ENCODE measurements at places on chromosomes 1 and 21.

DNA sequence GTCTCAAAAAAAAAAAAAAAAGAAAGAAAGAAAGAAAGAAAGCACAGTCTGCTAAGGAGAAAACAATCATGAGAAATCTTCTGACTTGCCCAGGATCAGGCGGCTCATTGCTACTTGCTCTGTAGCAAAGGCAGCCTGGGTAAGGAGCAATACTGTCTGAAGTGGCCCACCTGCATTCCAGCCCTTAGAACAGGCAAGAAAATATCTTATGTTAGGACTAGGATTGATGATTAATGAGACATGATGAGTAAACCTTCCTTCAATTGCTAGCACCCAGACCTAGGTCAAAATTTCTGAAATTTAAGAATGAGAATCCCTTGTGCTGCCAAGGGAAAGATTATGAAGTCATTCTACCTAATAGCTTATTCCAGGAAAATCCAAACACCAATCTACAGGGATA lies 140.8 kb downstream of the DSCAM start:
- DNase-seq = no peak

DNA sequence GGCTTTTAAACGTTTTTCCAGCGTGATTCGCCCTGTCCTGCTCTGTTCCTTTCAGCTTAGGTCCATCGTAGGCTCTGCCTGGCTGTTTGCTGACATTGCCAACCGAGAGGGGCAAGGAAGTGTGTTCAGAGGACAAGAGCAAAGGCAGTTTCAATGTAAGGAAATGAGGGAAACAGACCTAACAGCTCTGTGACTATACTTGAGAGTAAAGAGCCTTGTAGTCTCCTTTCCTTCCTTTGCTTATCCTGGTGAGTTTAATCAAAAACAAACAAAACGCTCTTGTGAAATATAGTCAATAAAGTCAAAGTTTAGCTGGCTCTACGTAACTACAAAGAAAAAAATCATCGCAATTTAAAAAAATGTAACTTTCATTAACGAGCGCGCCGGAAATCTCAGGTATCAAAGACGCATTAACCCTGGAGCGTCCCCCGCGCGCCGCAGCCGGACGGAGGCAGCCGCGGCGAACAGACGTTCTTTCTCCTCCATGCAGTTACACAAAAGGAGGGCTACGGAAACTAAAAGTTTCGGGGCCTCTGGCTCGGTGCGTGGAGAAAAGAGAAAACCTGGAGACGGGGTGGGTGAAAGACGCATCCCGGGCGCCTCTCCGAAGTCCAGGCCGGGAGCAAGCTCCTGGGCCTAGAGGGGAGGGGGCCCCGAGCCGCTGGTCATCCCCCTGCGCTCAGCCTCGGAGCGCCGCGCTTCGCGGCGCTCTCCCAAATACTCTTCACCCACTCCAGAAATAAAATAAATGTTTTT lies 617 bp upstream of the ADGRL2 start:
- peak; percentile 89 for DNase-seq

DNA sequence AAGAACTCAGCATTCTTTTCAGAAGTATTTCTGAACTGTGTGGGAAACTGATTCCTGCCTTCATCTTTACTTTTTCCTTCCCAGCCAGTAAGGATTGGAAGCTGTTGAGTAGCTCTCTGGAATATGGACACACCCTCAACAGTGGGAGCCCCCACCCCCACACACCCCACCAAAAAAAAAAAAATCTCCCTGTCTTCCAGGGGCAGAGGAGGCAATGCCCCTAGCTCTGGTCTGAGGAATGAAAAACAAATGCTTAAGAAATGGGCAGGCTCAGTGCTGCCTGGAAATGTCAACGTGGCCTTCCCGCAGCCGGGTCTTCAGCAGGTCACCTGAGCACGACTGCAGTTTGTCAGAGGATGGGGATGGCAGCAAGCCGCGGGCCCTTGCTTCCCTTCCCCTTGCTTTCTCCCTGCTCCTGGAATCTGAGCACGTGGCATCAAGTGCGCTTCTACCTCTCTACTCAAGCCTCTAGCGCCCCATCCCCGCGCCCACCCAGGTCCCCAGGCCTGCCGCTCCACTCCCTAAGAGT lies 479 bp downstream of the RGS16 start:
- no peak for DNase-seq

DNA sequence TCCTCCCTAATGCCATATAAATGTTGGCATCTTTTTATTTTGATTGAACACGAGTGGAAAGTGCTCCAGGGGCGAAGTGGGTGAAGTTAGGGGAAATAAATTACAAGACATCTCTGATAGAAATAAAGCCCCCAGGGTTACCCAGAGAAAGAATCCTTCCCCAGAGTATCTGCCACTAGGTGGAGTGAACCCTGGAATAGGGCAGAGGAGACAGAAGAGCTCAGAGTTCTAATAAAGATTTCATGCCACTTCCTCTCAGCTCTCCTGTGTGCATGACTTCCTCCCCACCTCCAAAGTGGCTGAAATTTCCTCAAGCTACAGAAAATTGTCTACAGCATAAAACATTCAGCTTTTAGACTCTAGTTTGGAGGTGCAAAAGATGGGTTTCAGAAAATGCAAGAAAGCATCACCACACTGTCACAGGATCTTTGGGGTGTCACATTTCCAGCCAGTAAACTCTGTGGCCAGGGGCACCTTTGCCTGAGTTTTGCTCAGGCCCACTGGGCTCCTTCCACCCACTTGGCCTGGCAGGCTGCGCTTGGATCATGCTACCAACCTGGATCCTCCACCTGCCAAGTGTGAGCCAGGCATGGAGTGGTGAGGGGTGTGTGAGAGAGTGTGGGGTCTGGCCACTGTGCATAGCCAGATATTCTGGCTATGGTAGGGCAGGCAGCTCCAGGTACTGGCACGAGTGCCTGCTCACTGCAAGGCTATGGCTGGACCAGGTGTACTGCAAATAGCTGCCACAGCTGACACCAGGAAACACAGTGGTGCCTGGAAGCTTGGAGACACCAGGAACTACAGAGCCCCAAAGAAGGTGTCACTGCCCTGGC lies 208.8 kb upstream of the USP25 start:
- no peak for DNase-seq

GRCh38 chr1:58881471-58881994 lies 97.7 kb upstream of the JUN start:
- DNase-seq = no peak

DNA sequence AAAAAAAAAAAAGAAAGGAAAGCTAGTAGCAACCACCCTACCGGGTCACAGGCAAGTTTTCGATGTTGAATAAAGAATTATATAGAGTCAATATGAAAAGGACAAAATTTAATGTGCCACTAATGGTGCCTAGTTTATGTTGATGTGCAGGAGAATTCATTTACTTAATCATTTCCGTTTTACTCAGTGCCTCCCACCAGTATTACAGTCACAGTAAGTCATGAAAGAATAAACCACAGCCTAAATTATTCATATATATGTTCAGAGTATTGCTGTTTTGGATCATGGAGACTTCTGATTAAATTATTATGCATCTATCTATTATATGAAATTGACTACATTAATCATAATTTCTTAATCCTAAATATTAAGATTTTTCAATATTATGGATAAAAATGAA lies 35.3 kb downstream of the FNBP1L start:
- DNase-seq = no peak

GRCh38 chr21:35088319-35088771 lies 39.2 kb upstream of the RUNX1 start:
- no peak for DNase-seq

GRCh38 chr1:245550720-245551043 lies 395.9 kb downstream of the KIF26B start:
- DNase-seq = no peak

DNA sequence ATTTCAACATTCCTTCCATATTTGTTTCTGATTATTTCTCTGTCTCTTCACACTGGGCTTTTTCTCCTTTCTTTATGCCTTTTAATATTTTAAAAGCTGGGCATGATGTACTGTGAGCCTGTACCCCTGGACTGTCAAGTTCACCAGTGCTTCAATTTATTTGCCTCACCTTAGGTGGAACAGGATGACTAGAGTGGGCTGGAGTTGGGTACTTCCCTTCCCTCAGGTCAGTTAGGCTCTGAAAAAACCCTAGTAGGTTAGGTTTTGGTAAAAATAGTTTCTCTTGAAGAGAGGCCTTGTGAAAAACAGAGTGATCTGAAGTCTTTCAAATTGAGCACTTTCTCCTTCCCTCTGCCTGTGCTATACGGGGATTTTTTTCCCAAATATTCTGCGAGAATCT lies 163.0 kb upstream of the LYPLAL1 start:
- no peak for DNase-seq

GRCh38 chr1:183837062-183837461 lies 32.1 kb downstream of the RGL1 start:
- DNase-seq = no peak
